Left kidney (tissue), 8 donors: ENCODE measurements at places on chromosomes 12 and 14.

DNA sequence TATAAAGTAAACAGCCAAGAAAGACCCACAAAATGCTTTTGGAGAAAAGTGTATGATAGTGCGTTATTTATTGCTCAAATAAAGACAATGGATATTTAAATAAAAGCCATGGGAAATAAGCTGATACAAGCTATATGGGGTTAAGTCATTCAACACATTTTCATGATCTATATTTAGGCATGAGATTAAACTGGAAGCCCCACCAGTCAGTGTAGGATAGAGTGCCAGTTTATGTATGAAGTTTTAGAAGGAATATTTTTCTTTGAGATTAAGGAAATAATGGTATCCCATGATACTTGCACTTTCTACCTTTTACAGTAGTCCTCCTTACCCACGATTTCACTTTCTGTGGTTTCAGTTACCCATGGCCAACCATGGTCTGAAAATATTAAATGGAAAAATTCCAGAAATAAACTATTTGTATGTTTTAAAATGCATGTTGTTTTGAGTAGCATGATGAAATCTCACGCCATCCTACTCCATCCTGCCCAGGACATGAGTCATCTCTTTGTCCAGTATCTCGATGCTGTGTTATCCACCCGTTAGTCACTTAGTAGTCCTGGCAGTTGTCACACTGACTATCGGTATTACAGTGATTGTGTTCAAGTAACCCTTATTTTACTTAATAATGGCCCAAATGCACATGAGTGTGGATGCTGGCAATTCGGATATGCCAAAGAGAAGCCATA lies 22.3 kb downstream of the SYT1 start:
- no peak for DNase-seq

- DNase-seq, result no peak
Measured at GRCh38 chr14:55102141-55102621, 26.9 kb upstream of the LGALS3 start.

DNA sequence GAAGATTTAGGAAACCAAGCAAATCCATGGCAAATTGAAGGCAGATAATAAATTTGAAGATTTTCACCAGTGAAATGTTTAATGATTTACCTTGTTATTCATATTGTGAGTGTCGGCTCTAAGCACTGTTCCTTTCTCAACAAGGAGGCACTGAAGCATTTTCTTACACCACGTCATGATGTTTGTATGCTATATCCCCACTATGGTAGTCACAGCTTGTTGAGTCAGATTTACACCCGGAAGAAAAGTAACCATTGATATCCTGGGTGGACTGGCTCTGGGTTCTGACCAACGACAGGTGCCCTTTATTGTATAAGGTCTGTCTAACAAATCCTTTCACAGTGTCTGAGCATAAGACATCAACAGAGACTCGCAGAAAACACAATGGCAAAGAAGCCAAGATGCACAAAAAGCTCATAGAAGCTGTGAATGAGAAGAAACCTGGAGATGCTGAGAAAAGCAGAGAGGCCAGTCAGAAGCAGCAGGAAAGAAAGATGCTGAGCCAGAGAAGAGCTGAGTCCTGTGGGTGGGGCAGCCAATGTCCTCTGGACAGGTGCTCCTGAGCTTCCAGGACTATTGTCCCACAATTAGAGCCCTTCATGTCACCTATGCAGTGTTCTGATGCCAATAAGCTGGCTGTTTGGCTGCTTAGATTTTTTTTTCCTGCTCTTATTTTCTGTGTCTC lies 49.7 kb upstream of the ARHGAP5 start:
- DNase-seq, result no peak

DNA sequence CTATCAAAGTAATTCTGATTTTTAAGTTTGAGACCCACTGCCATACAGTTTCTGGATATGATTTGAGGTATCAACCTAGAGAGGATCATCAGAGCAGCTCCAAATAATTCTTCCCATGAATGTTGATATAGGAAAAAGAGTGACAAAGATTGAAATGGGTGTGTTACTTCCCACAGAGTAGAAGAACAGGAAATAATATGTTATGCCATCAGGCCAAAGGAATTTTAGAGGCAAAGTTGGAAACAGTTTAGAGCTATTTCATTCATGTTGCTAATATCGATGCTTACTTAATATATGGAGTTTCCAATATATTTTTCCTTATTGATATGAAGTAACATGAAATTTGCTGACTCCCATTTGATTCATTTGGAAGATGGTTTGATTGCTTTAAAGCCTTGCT lies 8.9 kb upstream of the MSRB3 start:
- DNase-seq, result no peak

DNA sequence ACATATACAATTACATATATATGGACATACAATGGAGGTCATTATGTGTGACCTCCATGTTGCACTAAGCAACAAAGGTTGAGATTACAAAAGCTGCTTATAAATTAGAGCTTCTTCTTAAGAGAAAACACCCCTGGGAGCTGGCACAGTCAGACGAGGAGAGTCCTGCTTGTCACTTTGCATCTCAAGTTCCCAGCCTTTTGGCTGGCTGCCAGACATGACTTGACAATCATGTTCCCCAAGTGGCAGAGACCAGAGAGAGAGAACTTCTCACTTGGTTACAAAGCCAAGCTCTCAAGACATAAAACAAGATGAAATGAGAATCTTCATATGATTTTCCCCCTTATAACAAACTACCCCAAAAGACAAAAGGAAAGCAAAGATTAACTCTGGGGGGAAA lies 8.5 kb upstream of the SYNJ2BP start:
- DNase-seq, result no peak

GRCh38 chr14:54355698-54356097 lies 41.1 kb upstream of the CDKN3 start:
- DNase-seq, result no peak

- DNase-seq, result no peak
Measured at GRCh38 chr14:89810101-89810500, 144.4 kb downstream of the EFCAB11 start.

DNA sequence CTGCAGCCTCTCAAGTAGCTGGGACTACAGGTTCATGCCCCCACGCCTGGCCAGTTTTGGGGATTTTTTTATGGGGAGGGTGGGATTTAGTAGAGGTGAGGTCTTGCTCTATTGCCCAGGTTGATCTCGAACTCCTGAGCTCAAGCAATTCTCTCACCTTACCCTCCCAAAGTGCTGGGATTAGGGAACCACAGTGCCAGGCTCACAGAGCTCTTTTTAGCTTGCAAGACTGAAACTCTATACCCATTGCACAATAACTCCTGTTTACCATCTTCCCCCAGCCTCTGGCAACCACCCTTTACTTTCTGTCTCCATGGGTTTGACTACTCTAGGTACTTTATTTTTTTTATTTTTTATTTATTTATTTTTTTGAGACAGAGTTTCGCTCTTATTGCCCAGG lies 25.7 kb upstream of the CDK17 start:
- no peak for DNase-seq

DNA sequence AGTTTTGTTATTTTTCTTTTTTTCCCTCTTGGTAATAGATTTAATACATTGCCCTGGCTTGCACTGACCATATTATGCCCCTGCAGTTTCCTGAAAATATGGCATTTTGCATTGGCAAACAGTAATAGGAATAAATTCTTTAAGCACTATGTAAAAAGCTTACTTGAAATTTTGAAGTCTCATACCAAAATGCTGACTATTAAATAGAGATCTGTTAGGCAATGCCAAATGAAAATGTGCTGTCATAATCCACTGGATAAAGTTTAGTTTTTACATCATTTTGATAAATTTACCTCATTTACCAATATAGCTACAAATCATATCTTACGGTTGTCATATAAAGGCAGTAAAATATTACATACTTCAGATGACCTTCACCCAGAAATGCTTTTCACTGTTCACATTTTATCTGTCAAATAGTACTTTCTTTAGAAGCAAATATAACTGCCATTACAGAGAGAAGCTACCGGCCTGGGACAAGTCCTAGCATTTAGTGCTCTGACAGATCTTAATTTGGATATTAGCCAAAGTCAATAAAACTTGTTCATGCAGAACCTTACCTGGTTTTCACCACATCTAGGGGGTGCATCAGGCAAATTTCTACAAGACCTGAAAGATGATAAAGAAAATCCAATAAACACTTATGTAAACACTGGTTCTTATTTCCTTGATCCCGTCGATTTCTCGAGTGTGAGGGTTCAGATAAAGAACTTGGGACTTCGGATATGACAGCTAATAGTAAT lies 212.9 kb downstream of the PAX9 start:
- DNase-seq, result no peak

DNA sequence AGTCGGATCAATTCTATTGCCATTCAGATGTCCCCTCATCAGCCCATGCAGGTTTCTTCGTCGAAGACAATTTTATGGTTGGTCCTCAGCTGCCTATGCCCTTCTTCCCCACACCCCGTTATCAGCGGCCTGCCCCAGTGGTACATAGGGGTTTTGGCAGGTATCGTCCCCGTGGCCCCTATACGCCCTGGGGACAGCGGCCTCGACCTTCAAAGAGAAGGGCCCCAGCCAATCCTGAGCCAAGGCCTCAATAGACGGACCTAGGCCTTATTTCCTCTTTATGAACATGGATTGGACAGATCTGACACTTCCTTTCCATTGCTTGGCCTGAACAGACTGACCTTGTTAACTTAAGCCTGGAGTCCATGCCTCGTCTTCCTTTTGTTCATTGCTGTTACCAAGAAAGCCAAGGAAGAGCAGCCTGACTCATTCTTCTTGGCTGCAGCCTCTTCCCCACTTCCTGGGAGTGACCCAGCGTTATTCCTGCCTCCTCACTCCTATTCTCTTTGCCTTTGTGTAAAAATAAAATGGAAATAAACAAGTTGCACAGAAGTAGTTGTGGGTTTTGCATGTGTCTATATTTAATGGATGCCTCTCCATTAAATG lies 156.5 kb upstream of the AMIGO2 start:
- no peak for DNase-seq

DNA sequence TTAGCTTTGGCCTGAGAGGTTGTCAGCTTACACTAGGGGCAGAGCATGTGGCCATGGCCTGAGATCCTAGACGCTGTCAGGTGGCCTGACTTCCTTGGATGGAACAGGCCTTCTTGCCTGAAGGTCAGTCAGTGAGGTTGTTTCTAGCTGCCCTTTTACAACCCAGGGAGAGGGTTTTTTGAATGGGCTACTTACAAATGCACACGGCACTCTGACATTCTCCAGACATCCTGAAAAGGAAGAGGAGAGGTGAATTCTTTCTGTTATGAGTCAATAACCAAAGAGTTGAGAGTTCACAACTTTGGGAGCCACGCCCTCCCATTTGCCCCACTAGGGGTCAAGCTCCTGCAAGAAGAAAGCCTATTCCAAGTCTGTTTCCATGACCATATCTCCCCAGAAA lies 7.8 kb downstream of the KRT76 start:
- no peak for DNase-seq
